Caki2 (cell line): ENCODE measurements at places on chromosomes 13 and 19.

DNA sequence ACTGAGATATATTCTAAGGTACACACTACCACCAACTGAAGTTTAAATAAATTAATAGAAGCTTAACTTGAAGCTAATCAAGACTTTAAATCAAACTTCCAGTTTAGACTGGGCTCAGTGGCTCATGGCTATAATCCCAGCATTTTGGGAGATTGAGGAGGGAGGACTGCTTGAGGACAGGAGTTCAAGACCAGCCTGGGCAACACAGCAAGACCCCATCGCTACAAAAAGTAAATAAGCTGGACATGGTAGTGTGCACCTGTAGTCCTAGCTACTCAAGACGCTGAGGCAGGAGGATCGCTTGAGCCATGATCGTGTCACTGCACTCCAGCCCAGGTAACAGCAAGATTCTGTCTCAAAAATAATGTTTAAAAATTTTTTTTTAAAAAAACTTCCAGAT lies 8.6 kb downstream of the KPNA3 start:
- DNase-seq = no peak

DNA sequence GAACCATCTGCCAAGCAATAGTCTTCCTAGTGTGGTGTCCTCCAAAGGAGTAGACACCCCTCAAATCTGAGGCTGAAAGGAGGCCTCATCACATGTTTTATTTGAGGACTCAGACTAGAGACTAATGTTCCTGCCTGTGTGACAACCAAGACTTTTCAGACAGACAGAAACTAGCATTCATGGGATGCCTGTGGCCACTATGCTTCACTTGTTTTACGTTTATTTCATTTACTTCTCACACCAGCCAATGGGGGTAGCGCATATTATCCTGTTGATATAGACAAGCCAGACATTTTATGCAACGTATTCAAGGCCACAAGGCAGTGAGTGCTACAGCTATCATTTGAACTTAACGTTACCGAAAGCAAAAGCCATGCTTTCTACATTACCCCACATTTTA lies 391.7 kb upstream of the HTR2A start:
- peak; percentile 3 for DNase-seq

DNA sequence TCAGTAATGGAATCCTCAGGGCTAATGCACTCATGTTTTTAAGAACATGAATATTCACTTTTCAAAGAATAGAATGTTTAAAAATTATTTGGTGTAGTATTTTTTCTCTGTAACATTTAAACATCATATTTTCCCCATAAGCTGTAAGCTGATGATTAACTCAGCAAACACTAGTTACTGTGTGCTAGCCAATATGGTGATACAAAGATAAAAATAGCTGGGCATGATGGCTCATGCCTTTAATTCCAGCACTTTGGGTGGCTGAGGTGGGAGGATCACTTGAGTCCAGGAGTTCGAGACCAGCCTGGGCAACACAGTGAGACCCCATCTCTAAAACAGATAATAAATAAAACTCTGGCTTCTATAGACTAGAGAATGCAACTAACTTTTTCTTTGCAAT lies 13.2 kb downstream of the RNF17 start:
- no peak for DNase-seq

- DNase-seq = no peak
Observed at GRCh38 chr13:22061806-22062391, 391.0 kb downstream of the FGF9 start.

DNA sequence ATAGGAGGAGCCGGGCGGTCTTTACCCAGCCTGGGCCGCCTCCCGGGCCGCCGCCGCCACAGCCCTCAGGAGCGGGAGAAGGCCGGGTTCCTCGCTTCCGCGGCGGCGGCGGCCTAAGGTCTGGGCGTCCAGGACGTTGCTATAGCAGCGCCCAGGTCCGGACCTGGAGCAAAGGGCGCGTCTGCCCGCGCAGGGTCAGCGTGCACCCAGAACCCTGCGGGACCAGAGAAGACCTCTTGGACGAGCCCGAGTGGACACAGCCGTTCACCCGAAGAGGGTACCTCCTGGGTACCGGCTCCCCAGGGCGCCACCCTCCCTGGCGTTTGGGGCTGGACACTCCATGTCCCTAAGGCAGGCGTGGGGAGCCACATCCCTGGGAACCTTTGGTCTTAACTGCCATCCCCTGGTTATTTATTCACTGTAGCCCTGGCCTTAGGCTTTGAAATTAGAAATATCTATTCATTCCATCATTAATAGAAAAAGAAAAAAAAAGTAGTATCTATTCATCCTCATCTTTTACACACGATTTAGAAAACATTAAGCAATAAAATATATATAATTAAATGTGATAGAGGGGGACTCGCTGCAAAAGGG lies 2.4 kb downstream of the DZIP1 start:
- peak; percentile 46 for DNase-seq

DNA sequence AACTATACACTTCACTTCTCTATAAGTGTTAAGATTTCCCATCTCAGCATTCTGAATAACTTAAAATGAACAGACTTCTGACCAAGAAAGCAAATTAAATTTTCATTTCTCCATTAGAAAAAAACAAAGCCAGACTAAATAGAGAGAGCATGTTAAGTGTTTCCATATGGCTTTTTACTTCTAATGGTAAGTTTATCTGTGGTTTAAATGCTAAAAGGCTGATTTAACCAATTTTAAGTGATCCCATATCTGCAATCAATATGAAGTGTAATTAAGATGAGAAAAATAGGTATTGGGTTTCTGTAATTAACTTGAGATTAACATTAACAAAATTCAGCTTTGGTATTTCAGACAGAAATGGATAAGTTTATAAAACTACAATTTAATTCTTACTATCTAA lies 107.8 kb downstream of the ELF1 start:
- no peak for DNase-seq

DNA sequence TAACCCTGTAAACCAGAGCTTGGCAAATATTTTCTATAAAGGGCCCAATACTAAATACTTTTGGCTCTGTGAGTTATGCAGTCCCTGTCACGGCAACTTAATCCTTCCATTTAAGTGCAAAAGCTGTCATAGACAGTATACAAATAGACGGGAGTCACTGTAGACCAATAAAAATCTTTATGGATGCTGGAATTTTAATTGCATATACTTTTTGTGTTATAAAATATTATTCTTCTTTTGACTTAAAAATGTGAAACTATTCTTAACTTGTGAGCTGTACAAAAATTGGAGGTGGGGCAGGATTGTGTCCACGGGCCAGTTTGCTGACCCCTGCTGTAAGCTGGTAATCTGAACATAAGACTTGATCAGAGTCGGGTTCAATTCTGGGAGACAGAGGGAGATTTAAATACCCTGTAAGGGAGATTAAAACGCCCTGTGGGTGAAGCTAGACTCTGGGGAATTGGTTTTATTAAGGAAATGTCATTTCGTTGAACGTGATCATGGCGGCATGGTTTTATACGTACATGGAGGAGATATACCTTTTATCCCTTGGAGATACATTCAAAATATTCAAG lies 21.7 kb downstream of the TNFSF14 start:
- DNase-seq = no peak

DNA sequence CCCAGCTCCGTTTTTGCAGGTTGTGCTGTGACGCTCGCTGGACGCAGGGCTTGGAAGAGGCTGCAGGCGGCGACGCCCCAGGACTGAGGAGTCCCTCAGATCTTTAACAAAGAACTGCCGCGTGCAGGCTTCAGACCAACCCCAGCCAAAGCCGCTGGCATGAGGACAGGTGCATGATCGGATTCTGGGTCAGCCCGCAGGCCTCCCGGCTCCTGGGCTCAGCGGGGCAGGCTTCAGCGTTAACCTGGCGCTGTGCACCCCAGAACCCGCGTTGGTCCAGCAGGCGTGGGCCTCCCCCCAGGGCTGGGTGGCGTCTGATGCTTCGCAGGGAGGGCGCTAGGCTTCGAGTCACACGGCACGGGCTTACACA lies 920 bp upstream of the TIMM13 start:
- no peak for DNase-seq

DNA sequence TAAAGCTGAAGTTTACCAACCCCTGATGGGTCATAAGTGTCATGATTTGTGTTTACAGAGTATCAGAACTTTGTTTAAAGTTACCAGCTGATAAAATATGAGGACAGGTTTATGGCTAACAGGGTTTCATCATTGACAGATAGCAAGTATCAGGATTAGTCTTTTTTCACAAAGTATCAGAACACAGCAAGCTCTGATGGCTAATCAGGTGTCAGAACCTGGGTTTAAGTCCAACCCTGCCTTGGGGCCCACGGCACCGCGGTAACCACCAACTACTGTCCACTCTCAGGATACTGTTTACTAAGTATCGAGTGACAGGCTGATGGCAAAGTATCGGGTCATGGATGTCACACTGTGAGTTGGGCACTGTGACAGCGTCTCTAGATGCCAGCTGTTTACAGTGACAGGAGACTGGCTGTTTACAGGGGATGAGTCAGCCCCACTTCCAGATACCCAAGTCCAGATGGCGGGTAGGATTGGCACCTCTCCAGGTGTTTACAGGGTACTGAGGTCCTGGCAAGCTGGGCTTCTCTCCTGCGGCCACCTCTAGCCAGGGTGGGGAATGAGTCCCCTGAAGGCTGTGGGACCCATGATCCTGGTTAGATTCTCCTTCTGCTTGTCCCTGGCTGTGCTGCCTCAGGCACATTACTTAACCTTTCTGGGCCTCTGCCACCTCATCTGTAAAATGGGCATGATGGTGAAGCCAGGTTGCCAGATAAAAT lies 21.8 kb downstream of the ARRDC2 start:
- no peak for DNase-seq

GRCh38 chr13:97834250-97834649 lies 119.2 kb upstream of the IPO5 start:
- no peak for DNase-seq

- no peak for DNase-seq
Observed at GRCh38 chr13:26759249-26759906, 1.2 kb downstream of the GPR12 start.

DNA sequence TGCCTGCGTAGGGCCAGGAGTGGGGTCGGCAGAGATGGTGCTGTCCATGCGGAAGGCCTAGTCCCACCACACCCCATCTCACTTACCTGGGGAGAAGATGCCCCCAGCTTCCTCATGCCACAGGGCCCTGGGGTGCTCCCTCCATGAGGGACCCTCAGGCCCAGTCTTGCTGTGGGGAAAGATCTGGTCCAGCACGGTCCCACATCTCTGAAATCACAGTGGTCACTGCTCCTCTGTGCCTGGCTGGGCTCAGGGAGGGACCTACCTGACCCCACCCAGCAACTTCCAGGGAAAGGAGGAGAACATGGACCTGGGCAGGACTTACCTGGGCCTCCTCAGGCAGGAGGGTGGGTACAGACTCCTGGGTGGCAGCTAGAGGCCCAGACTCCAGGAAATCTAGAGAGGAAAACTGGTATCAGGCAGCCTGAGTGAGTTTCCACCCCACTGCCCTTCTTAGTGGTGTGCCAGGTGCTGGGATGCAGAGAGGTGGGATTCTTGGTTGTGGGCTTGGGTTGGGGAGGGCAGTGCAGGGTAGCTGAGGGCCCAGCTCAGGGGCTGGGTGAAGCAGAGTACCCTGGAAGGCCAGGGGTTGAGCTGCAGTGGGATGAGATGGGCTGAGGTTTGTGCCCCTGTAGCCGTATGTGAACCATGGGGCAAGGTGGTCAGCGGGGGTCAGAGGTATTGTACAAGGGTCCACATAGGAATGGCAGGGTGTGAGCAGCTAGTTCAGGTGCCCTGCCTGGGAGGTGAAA lies 3.8 kb downstream of the MZF1 start:
- DNase-seq = no peak

DNA sequence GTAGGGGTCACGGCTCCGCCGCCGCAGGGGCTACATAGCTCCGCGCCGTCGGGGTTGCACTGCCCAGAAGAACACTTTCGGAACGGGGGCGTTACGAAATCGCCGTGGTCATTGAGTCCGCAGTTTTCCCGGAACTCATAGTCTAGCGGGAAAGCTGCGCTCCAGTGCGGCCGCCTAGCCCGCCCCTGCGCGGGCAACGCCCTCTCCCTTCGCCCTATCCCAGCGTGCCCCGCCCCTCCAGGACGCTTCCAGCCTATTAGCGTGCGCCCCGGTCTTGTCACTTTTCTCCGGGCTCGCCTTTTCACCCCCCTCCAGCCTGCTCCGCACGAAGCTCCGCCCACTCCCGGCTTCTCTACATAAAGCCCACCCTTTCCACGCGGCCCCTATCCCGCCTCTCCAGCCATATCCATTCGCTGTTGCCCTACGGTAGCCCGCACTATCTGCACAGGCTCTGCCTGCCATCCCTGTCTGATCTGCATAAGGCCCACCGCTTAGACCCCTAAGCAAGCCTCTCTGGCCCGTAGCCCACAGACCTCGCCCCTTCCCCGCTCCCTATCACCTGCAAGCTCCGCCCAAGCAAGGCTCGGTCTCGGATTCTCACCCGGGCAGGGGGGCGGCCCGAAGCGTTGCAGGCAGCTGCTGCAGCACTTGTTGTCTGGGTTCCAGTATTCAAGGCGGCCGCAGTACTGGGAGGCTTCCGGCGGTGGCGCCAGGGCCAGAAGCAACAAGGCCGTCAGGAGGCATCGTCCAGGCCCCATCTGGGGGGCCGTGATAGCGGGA lies 1.6 kb downstream of the IGFLR1 start:
- peak; percentile 98 for DNase-seq

DNA sequence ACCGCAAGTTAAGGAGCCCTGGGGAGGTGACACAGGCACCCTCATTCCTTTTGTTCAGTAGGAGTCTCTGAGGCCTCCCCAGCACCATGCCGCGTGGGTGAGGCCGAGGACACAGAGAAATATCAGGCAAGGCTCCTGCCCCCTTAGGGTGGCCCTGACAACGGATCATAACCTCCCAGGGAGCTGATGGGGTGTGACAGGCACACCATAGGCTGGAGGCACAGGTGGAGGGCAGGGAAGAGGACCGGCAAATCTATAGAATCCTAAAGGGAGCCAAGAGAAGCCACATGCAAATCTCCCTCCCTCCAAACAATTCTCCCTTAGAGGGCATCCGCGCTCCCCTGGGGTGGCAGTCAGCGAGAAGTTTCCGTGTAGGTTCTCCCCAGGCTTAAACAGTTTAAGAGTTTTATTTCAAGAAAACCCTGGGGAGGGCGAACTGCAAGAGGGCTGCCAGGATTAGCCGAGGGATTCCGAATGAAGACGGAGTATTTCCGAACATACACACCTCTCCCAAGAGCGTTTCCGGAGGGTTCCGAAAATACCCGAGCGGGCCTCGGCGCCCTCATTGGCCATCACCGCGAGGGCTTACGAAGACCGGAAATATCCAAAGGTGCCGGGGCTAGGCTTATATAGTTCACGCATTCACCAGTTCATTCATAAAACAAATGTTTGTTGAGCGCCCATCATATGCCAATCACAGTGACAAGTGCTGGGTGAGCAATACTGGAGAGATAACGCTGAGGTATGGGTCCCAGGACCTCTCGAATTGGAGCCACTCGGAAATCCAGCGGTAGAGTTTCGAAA lies 610 bp upstream of the RPL28 start:
- DNase-seq = peak; percentile 98

DNA sequence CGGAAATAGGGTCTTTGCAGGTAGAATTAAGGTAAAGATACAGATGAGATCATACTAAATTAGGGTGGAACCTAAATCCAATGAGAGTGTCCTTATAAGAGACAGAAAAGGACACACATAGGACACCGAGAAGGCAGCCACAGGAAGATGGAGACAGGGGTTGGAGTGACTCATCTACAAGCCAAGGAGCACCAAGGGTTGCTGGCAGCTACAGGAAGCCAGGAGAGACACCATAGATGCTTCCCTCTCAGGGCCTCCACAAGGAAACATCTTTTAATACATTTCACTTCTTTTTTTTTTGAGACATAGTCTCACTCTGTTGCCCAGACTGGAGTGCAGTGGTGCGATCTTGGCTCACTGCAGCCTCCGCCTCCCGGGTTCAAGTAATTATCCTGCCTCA lies 10.1 kb downstream of the TMEM143 start:
- DNase-seq = no peak

GRCh38 chr19:35436477-35437405 lies 11.3 kb upstream of the FFAR2 start:
- peak; percentile 33 for DNase-seq

GRCh38 chr19:6250909-6251308 lies 28.9 kb downstream of the MLLT1 start:
- no peak for DNase-seq
